Kidney epithelial cell (primary cell): ENCODE measurements at places on chromosomes 5 and 9. TPM values are rescaled to one million over a fixed set of nuclear protein-coding genes. Genes with fewer than 3 reads are reported as not detected.
A peak's percentile ranks its signal among the peaks of the same experiment; 100 is the strongest.

- DNase-seq = no peak
Measured at GRCh38 chr5:69489246-69489645, 3.3 kb upstream of the OCLN start.

DNA sequence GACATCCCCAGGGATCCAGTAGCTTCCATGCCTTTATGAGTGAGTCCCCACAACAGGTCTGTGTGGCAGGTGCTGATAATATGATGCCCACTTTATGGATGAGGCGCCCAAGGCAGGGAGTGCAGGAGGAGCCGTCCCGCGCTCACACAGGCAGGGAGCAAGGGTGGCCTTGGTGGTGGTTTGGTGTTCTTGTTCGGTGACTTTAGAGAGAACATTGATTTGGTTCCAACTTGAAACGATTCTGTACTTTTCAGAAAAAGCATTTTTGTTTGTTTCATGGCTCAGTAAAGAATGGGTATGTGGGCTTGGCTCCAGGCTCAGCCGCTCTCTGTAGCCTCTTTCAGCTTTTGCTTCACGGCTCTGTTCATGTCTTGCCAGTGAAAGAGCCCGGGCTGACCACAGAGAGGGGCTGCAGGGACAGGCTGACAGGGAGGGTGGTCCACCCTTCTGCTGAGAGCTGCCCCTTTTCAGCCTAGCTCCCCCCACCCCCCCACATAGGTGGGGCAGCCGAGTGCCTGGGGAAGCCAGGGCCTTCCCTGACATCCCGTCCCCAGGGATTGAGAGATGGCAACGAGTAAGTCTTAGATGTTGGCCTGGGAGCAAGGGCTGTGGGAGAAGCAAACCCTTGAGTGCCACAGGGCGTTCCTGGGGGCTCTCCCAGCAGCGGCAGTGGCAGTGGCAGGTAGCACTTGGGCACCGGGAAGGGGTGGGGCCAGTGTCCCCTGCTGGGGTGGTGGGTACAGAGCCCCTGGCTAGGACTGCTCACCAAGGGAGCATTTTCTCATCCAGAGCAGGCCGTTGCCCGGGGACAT is 28.0 kb downstream of the NCS1 start:
- no peak for DNase-seq

DNA sequence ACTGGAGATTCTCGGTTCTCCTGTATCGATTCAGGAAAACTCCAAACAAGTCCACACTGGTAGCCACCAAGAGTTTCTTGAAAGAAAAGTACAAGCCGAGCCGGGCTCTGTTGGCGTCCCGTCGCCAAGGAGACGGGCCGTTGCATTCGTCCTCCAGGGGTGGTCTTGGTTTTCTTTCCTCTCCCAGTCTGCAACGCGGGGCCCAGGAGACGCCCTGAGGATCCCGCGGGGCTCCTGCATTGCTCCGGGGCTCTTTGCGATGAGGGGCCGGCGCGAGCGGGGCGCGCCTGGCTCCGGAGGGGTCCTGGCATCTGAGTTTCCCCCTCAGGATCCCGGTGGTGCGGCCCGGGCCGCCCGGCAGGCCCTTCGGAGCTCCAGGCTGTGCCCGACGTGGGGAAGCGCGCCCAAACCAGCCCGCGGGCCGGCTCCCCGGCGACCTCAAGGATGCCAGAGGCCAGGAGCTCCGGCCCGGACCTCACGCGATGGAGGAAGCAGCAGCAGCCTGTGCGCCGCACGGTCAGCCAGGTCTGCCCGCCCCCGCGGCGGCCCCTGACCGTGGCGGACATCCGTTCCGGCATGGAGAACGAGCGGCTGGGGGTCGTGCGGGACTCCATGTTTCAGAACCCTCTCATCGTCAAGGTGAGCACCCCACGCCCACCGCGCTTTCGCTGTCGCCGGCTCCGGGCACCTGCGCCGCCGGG is at the start of gene CFAP77:
Gene CFAP77, plus strand, starts transcription at position 384 of the 701 bp plus-strand sequence. Its CDS starts 61 bp downstream, at position 445.
- DNase-seq = no peak

Gene C8G
- total RNA-seq = not detected in 2 replicates

DNA sequence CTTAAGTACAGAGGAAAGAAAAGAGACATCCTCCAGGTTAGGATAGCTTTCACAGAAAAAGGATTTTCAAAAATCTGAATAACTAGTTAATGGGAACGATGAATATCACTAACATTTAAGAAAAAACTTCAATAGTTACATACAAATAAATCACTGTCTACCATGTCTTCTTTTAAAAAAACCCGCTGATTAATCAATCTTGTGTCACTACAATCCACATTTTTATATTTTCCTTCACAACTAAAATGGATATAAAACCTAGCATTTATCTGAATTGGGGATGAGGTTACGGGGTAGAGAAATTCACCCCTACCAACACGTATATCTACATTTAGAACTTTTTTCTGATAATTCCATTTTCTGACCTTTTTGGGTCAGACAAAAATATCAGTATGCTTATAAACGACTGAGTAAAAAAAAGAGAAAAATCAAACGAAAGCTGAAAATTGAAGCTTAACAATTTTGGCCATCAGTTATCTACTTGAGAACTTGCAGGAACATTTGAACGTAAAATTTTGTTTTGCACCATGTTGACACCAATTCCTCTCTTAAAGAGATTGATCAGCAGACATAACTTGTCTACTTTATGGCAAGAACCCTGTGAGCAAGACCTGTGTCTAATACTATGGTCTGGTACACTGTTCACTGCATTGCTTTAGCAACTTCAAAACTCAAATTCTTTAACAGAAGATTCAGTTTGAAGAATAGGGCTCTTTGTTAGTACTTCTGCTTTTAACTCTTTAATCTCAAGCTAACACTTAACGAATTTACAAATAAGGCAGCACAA is 4.8 kb downstream of the NR3C1 start:
- DNase-seq = no peak

Gene IRX1
- 6.5 and 6.6 TPM in 2 replicates for total RNA-seq

DNA sequence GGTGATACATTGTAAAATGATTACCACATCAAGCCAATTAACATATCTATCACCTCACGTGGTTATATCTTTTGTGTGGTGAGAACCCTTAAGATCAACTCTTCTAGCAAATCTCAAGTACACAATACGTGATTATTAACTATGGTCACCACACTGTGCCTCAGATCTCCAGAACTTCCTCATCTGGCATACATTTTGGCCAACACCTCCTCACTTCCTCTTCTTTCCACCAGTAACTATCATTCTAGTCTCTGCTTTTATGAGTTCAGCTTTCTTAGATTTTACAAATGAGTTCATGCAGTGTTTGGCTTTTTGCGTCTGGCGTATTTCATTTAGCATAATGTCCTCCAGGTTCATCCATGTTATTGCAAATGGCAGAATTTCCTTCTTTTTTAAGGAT is 35.8 kb downstream of the PRKACG start:
- no peak for DNase-seq

- no peak for DNase-seq
Measured at GRCh38 chr5:11143456-11144267, 382.6 kb upstream of the DAP start.

Gene FAM78A
- 1.0 and 1.9 TPM in 2 replicates for total RNA-seq

DNA sequence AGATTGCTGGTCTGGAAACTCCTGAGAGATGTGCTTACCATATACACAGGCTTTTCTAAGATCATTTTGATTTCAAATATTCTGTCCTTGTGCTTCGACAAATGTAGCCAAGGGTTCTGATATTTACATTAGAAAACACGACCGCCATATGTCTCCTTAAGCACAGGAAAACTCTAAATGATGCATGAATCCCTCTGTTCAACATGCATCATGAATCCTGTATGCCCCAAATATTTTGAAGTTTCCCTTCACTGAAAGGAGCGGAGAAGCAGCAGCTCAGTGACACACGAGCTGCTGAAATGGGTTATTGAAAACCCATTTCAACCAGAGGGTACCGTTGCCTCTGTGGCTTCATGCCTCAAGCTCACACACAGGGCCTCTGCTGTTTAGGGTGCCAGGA is 74.4 kb downstream of the NREP start:
- DNase-seq = no peak

GRCh38 chr9:116002181-116002580 is 151.4 kb upstream of the PAPPA start:
- DNase-seq = no peak

DNA sequence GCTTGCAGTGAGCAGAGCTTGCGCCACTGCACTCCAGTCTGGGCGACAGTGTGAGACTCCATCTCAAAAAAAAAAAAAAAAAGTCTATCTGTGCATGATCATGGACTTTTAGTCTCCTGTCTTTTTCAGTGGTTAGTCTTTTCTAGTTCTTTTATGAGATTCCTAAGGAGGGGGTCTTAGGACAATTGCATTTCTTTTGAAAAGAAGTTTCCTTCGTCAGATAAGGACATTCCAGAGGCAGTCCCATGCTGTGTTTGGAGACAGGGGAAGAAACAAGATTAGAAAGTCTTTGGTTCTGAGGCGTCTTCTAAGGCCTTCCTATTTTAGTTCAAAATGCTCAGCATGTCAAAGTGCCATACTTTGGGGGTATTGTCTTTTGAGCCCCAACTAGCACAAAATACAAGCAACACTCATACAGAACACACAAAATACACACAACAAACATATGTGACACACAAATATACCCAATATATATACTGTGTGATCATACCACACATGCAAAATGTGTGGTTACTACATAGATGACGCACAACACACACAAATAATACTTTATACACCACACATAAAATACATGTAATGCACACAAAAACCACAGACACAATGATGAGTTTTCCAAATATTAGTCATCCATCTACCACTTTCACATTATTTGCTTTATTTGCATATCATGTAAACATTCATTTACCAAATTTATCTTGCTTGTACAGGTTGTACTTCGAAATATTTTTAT is 394.5 kb downstream of the SPATA31D1 start:
- no peak for DNase-seq

DNA sequence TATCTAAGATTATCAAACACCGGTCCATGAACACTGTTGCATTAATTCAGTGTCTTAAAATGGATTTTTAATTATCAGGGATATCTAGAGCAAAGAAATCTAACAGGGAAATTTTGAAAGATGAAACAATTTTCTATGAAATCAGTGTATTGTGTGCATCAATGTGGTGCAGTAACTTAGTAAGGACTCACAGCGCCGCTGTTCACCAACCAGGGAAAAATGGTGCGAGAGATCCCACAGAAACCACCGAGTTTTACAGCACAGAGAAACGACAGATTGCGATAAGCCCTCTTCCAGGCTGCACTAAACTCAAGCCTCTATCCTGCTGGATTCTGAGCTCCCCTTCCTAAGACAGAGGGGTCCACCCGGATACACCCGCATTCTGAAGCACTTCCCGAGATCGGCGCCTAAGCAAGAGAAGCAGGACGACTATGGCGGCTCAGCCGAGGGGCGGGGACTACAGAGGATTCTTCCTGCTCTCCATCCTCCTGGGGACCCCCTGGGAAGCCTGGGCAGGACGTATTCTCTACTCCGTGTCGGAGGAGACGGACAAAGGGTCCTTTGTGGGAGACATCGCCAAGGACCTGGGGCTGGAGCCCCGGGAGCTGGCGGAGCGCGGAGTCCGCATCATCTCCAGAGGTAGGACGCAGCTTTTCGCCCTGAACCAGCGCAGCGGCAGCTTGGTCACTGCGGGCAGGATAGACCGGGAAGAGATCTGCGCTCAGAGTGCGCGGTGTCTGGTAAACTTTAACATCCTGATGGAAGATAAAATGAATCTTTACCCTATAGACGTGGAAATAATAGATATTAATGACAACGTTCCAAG is at the start of gene PCDHGA7:
Gene PCDHGA7, plus strand, starts transcription at position 274 of the 826 bp plus-strand sequence. Its CDS starts 158 bp downstream, at position 432.
- no peak for DNase-seq

- DNase-seq = no peak
Measured at GRCh38 chr9:133160742-133161546, 2.8 kb downstream of the GBGT1 start.

DNA sequence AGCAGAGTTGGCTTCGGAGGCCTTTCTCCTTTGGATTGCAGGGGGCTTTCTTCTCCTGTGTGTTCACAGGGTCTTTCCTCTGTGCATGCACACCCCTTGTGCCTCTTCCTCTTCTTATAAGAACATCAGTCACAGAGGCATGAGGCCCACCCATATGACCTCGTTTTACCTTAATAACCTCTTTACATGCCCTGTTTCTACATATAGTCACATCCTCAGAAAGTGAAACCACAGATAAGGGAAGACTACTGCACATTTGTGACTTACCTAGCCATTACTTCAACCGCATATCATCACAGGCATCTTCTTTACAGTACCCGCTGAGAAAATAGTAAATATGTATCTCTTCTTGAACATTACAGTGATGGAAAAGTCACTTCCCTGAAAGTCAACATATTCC is 204.9 kb upstream of the TARS1 start:
- no peak for DNase-seq

Gene RORB
- not detected in 2 replicates for total RNA-seq

GRCh38 chr9:129459547-129460322 is 161.2 kb downstream of the C9orf50 start:
- no peak for DNase-seq

Gene GRXCR2
- total RNA-seq = not detected in 2 replicates

DNA sequence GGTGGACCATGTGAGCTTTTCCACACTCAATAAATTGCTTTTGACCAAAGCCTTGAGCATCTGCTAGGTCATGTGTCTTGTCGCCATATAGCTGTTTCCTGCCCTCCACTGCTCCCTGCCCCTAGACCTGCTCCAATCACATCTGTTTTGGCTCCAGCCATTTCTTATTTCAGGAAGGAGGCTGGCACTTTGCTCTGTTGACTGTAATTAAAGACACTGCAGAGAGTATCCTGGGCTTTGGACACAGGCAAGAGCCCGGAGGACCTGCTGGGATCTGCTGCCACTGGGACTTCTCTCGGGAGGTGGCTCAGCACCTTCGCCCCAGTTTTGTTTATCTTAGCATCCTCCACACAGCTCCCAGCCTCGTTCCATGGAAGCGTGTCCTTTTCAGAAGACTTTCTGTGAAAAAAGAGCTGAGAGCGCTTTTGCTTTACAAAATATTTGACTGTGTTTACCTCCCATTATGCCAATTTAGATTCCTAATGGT is 153.2 kb downstream of the MED10 start:
- DNase-seq = no peak

- DNase-seq = no peak
Measured at GRCh38 chr9:1460143-1460769, 410.1 kb downstream of the DMRT2 start.

DNA sequence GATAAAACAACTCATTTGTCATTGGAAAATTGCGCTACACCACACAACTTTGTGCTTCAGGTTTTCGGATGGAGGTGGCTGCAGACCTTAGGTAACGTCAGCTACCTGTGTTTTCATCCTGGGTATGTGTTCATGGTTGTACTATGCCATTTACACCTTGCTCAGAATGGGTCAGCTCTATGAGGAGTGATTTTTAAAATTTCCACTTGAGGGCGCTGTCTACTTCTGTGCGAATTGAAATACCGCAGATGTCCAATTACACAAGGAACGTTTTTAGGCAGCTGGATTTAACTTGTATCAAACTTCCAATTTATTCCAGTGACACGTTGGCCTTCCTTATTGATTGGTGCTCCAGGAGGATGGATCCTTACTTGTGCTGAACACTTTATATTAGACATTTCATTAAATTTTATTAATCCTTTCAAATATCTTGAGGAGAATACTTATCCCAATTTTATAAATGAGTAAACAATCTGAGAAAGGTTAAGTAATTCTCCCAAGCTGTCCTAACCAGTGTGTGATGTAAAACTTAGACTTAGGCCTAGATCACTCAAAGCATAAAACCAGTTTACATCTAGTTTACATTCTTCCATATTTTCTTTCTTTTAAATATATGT is 23.4 kb downstream of the DMRTA1 start:
- DNase-seq = no peak

GRCh38 chr9:99040911-99041582 is 63.9 kb upstream of the TGFBR1 start:
- DNase-seq = peak; percentile 59

- no peak for DNase-seq
Measured at GRCh38 chr5:41793141-41793770, 77.0 kb downstream of the OXCT1 start.
